ENCODE measurements at places on chromosomes 16 and 17. TPM values are rescaled to one million over a fixed set of nuclear protein-coding genes. Genes with fewer than 3 reads are reported as not detected.
A peak's percentile ranks its signal among the peaks of the same experiment; 100 is the strongest.

KRTAP2-3 gene
- 13.4 TPM for total RNA-seq

OR1E2 gene
- not detected for total RNA-seq

NEUROD2 gene
- not detected for total RNA-seq

CHD9 gene
- total RNA-seq: 20.5 TPM

TLE7 gene
- total RNA-seq: not detected

PRSS27 gene
- not detected for total RNA-seq

PDE6G gene
- total RNA-seq: not detected

ZNF597 gene
- total RNA-seq: 3.2 TPM

DNA sequence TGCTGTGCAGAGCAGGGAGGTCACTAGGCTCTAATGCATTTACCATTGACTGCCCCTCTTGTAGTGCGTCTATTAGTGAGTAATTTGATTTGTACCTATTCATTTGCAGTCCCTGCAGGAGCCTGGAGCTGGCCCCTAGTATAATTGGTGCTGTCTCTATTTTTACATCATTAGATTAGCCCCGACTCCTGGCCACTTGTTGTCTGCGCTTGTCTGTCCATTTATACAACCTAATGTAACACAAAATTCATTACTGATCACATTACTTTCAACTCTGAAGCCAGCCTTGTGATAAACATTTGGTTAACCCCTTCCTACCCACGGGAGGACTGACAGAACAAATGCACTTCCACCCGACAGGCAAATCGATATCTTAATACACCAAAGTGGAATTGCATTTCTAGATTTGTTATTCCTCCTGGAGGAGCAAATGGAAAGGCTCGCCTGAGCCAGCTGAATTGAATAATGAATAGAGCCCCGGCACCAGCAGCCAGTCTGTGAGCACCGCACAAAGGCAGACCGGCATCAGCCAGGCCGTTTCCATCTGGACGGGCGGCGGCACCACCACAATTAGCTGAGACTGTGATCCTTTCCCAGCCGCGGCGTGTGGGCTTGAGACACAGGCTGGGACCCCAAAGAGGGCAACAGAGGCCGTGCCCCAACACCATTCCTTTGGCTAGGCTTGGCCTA is 18.7 kb upstream of the TBX2 start:
- DNase-seq: no peak
- no peak overlapping the region for H3K4me3 ChIP-seq
- H3K36me3 ChIP-seq: no peaks in the 10 kb centered on the region
- H3K4me1 ChIP-seq: no peaks in the 10 kb centered on the region
- H3K27ac ChIP-seq: no peak overlapping the region

- H3K27ac ChIP-seq: no peak overlapping the region
- H3K4me3 ChIP-seq: no peak overlapping the region
- no peaks in the 10 kb centered on the region for H3K36me3 ChIP-seq
- no peaks in the 10 kb centered on the region for H3K27me3 ChIP-seq
- peaks cover 7% of the 10 kb centered on the region for H3K4me1 ChIP-seq
- peak; percentile 89 for DNase-seq
These were observed 4.3 kb downstream of the KAT2A start for GRCh38 chr17:42116705-42117396.

- H3K27ac ChIP-seq: peak overlapping the region; percentile 93
- H3K36me3 ChIP-seq: peaks cover 27% of the 10 kb centered on the region
- peaks cover 21% of the 10 kb centered on the region for H3K4me1 ChIP-seq
- peak overlapping the region; percentile 93 for H3K4me3 ChIP-seq
- DNase-seq: peak; percentile 67
- H3K27me3 ChIP-seq: no peaks in the 10 kb centered on the region
These were observed 856 bp downstream of the DNAJA2 start for GRCh38 chr16:46972429-46973206.

DNA sequence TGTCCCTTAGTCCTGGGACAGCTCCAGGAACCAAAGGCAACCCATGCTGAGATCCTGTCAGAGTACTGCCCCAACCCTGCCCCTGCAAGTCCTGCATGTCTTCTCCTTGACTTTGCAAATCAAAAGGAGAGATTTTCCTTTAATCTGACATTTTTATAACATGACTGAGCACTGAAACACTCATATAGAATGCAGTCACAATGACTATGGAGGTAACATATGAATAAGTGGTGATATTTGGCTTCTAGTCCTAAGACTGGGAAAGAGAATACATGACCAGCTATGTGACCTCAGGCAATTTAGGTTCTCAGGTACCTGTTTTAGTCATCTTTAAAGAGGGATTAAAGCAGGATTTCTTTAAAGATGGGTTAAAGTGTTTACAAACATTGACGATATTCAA is 941.6 kb upstream of the CDH8 start:
- no peaks in the 10 kb centered on the region for H3K4me1 ChIP-seq
- no peaks in the 10 kb centered on the region for H3K36me3 ChIP-seq
- no peak for DNase-seq
- no peak overlapping the region for H3K4me3 ChIP-seq
- no peak overlapping the region for H3K27ac ChIP-seq

- DNase-seq: peak; percentile 78
- peaks cover 40% of the 10 kb centered on the region for H3K36me3 ChIP-seq
- peaks cover 24% of the 10 kb centered on the region for H3K4me1 ChIP-seq
- H3K27me3 ChIP-seq: no peaks in the 10 kb centered on the region
These were observed 1.3 kb downstream of the FUS start for GRCh38 chr16:31181102-31181830.

DNA sequence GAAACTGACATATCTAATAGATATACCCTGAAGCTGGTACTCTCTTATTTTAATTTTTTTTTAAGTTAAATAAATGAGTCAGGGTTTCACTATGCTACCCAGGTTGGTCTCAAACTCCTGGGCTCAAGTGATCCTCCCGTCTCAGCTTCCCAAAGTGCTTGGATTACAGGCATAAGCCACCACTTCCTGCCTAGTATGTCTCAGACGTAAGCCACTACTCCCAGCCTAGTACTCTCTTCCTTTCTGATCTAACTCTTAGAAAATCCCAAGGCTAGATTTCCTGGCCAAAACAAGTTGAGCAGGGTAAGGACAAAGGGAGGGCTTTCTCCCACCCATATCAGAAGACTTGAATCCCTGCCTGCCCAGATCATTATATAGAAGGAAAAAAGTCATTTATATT is 33.7 kb downstream of the HOXB1 start:
- H3K4me1 ChIP-seq: peaks cover 8% of the 10 kb centered on the region
- no peaks in the 10 kb centered on the region for H3K27me3 ChIP-seq
- DNase-seq: peak; percentile 44

- H3K27ac ChIP-seq: no peak overlapping the region
- no peaks in the 10 kb centered on the region for H3K27me3 ChIP-seq
- DNase-seq: peak; percentile 10
These were observed 421.1 kb upstream of the C16orf82 start for GRCh38 chr16:26645614-26646013.

DNA sequence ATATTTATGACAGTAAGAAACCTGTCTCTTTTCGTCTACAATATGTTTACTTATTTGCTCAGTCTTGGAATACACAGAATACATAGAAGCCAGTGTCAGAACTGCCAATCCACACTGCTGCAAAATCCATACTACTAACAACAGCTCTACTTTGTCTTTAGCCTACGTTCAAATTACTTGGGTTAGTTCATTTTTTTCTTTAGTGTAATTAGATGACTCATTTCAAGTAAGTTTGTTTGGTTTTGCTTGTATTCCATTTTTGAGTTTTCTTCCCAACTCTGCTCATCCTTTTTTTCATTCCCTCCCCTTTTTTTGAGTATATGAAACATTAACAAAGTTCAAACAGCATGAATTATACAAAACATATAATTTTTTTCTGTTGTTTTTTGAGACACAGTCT is 16.9 kb downstream of the CMC2 start:
- no peak overlapping the region for H3K27ac ChIP-seq
- no peaks in the 10 kb centered on the region for H3K36me3 ChIP-seq
- no peaks in the 10 kb centered on the region for H3K27me3 ChIP-seq
- DNase-seq: peak; percentile 20
- H3K4me3 ChIP-seq: no peak overlapping the region

DNA sequence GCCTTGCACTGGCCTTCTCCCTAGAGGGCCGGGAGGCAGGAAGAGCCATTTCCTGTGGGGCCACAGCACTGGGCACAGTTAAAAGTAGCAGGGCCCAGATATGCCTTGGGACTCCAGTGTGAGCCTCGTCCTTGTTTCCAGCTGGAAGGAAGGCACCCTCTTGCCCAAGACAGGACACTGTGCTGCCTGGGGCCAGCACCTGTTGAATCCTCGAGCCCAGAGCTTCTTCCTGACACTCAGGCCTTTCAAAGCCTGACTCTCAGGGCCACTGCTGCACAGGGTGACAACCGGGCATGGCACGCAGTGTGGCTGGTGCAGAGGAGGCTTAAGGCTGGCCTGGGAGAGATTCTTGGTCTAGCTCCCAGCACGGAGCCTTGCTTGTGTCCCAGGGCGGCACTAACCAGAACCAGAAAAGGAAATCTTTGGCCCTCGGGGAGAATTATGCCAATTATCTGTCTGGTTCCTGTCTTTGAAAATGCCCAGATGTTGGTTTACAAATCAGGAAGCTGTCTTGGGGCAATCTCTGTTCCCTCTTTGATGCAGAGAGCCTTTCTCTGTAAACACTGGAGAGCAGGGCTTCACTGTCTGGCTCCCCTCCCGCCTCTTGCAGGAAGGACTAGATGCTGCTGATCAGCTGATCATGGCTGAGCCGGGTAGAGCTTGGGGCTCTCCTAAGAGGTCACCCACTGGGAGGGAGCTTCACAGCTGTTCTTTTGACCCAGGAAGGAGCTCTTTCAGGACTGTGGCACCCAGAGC is 11.1 kb downstream of the LDHD start:
- peak; percentile 20 for DNase-seq
- H3K27ac ChIP-seq: no peak overlapping the region

- no peak overlapping the region for H3K4me3 ChIP-seq
- no peaks in the 10 kb centered on the region for H3K4me1 ChIP-seq
- DNase-seq: peak; percentile 41
- no peaks in the 10 kb centered on the region for H3K36me3 ChIP-seq
- no peak overlapping the region for H3K27ac ChIP-seq
These were observed 187.0 kb upstream of the CDH13 start for GRCh38 chr16:82439678-82440293.

DNA sequence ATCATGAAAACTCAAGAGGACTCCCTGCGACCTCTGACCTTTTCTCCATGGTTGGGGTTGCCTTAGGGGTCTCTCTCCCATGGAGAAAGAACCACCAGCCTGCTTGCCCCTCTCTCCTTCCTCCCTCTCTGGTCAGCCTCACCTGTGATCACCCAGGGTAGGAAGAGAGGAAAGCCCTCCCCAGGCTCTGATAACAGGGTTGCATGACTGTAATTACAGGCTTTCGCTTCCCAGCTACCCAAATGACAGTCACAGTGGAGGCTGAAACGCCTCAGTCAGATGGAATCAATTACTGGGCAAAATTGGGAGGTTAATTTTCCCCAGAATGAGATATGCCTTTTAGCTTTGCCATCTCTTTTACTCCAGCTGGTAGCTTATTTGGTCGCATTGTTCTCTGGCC is 265.8 kb upstream of the SOX9 start:
- H3K27me3 ChIP-seq: no peaks in the 10 kb centered on the region
- H3K27ac ChIP-seq: no peak overlapping the region
- no peaks in the 10 kb centered on the region for H3K4me1 ChIP-seq
- DNase-seq: no peak

GRCh38 chr16:28482026-28482425 is 9.8 kb downstream of the CLN3 start:
- no peaks in the 10 kb centered on the region for H3K4me1 ChIP-seq
- H3K36me3 ChIP-seq: no peaks in the 10 kb centered on the region

DNA sequence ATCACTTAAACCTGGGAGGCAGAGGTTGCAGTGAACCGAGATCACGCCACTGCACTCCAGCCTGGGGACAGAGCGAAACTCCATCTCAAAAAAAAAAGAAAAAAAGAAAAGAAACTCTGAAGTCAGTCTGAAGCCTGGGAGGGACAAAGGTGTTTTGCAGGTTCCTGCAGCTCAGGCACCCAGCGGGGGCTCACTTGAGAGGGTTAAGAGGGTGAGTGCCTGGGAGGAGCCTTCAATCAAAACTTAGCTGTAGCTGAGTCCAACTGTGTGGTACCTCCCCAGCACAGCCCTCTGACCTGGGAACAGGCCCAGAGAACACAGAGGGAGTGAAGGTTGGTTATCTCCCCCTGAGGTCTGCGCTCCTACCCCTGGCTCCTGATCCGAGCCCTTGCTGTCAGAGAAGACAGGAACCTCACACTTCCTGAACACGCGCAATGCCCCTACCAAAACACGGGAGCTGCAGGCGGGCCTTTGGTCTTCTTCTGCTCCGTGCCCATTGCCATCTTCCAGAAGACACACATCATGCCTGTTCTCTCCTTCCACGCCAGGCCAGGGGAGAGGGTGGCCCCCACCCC is 20.4 kb upstream of the ZC3H18 start:
- no peak overlapping the region for H3K4me3 ChIP-seq
- peaks cover 14% of the 10 kb centered on the region for H3K27me3 ChIP-seq
- DNase-seq: no peak

DNA sequence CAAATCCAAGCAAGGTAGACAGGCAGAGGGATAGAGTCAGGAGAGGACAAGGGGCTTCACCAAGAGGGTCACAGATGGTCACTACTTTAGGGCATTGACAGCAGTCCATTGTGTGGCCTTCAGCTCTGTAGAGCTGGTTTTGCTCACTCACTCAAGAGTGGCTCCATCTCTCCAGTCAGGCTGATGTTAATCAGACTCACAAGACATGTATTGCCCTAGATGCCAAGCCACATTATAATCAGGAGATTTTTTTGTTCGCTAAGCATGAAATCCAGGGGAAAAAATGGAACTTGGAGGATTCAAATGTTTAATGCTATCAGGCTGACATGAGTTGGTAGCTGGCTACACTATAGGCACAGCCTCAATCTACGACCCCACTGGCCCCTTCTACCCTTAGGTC is 32.5 kb downstream of the CD300LF start:
- H3K27me3 ChIP-seq: peaks cover 19% of the 10 kb centered on the region
- no peak for DNase-seq
- H3K4me1 ChIP-seq: no peaks in the 10 kb centered on the region
- H3K36me3 ChIP-seq: no peaks in the 10 kb centered on the region

GRCh38 chr16:57383276-57384247 is 11.3 kb downstream of the CX3CL1 start:
- H3K27me3 ChIP-seq: peaks cover 10% of the 10 kb centered on the region
- H3K4me3 ChIP-seq: no peak overlapping the region
- H3K36me3 ChIP-seq: no peaks in the 10 kb centered on the region
- H3K27ac ChIP-seq: no peak overlapping the region

- no peak overlapping the region for H3K27ac ChIP-seq
- H3K4me1 ChIP-seq: peaks cover 5% of the 10 kb centered on the region
- no peaks in the 10 kb centered on the region for H3K36me3 ChIP-seq
- no peaks in the 10 kb centered on the region for H3K27me3 ChIP-seq
- no peak overlapping the region for H3K4me3 ChIP-seq
These were observed 164.7 kb upstream of the CACNG5 start for GRCh38 chr17:66670206-66670605.

- peaks cover 29% of the 10 kb centered on the region for H3K27me3 ChIP-seq
- DNase-seq: no peak
- no peak overlapping the region for H3K27ac ChIP-seq
These were observed 172.6 kb downstream of the GSG1L start for GRCh38 chr16:27890866-27891265.

- no peaks in the 10 kb centered on the region for H3K27me3 ChIP-seq
- H3K27ac ChIP-seq: no peak overlapping the region
- H3K36me3 ChIP-seq: no peaks in the 10 kb centered on the region
- H3K4me3 ChIP-seq: no peak overlapping the region
These were observed 28.5 kb upstream of the KDM8 start for GRCh38 chr16:27174798-27175197.
